Left cardiac atrium (tissue), 4 donors: ENCODE measurements at places on chromosomes 2 and 18.

DNA sequence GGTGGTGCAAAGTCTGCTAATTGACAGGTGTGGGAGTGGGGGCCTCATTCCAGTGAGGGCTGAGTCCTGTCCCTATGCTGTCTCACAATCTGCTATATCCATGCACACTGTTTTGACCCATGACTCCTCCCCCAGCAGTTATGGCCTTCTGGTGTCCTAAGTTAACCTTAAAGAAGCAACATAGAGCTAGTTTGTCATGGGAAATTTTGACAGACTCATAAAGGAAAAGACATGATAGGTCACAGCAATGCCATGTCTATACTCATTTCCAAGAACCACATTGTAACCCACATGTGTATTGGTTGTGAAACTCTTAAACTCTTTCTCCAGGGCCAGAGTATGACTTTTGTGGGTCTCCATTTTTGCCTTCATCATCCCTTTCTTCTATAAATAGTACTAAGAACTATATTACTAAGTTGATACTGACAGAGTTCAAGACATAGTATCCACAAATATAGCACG is 78.2 kb upstream of the SLC1A4 start:
- no peak for DNase-seq

DNA sequence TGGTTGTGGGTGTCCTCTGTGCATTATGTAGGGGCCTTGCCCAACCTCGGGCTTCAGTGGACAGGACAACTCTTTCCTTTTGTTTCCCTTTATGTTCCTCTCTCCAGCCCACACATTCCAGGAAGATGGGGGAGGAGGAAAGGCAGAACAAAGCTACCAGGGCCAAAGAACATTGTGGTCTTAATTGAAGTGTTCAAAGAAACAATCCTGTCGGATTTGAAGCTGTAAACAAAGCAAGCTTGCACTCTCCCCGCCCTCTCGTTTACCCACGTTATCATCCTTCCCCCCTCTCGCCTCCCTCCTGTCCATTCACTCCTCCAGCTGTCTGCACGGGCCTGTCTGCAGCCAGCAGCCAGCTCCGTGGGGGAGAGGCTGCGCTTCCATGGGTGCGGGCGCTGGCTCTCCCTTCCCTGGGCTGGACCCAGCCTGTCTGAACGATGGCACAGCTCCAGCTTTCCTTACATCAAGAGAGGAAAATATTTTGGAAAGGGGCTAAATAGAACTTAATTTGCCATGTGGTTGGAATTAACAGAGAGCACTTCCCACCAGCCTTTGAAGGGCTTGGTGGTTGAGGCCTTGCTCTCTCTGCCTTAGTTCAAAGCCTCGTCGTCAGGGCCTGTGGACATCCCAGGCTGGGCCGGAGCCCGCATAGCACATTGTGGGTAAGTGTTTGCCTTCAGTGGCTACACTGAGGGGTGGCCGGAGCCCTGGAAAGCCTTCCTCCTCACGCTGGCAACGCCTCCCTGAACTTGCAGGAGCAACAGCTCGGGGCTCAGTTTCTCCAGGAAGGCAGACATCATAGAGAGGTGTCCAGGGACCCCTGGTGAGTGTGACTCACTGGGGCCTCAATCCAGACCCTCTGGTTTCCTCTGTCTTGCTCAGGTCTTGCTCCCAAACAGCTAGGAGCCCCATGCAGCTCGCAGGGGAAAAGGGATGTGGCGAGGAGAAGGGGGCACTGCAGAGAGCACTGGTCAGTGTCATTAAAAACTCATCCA is 60.6 kb upstream of the HS6ST1 start:
- DNase-seq, result peak; percentile 59

- no peak for DNase-seq
Measured at GRCh38 chr2:207813942-207814341, 44.2 kb upstream of the FZD5 start.

DNA sequence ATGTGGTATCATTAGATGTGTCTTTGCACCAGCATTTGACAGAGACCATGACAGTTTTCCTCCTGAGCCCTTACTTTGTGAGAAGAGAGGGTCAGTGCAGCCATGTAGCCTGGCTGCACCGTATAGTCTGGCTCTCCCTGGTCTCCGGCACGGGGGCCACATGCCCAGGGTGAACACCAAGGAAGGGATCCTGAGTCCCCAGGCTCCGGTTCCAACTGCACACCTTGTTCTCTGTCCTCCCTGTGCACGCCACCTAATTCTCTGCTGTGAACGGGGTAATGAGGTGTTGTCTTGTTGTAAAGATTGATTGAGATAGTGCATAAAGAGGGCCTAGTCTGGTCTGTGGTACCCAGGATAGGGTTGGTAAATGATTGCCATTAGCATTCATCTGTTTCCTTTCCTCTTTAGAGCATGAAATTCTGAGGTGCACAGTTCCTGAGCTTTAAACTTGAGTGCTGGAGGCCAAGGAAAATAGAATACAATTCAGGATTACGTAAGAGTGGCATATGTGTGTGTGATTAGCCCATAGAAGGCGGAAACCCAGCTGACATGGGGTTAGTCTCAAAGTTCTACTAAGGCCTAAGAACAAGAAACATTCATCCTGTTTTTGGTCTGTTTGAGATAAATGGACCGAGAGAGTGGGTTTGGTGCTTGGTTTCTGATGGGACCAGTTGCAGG is 55.5 kb downstream of the NCK2 start:
- DNase-seq, result no peak

GRCh38 chr2:191832668-191833067 is 14.2 kb downstream of the CAVIN2 start:
- DNase-seq, result no peak

DNA sequence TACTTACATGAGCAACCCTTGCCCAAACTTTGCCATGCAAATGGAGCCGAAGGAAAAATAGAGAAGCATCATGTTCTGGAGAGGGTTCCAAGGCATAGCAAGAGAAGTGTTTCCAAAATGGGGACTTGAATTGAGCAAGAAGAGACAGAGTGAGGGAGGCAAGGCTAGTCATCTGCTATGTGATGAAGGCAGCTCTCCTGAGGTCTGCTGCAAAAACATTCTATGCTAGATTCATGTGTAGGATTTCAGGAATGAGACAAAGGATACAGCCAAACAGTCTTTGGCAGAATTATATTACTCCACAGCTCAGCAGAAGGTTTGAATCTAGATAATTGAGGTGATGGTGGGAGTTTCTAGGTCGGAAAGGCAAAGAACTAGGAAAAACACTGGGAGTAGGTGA is 24.1 kb upstream of the MRPL19 start:
- no peak for DNase-seq

DNA sequence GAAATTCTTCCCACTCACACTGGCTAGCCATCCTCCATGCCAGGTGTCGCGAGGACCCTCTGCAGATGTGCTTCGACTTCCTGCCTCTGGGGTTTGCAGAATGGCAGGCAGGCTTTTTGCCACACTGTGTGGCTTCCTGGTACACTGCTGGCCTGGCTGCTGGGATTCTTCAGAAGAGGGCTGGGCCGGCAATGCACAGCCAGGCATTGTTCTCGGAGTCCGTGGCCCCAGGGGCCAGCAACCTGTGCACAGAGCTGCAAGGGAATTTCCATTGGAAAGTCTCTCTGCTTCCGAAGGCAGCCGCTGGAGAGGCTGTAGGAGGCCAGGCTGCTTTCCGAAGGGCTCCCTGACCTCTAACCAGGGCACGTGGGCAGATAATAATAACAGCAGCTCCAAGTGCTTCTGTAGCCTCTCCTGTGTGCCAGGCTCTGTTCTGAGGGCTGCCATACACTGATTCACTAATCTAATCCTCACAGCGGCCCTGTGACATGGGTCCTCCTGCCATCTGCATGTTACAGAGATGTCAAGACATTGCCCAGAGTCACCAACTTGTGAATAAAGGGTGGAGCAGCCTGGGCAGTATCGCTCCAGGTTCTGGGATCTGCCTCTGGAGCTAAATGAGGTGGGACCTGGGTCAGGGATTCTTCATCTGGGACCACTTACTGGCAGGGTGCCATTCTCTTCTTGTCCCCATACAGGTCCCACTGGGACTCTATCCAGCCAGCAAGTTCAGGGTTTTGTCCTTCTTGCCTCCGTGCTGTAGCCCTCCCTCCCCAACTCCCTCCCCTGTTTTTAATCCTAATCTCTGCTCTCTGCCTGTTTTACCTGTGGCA is 5.0 kb downstream of the LDLRAD4 start:
- peak; percentile 67 for DNase-seq

- no peak for DNase-seq
Measured at GRCh38 chr2:216392945-216393840, 19.1 kb upstream of the SMARCAL1 start.

DNA sequence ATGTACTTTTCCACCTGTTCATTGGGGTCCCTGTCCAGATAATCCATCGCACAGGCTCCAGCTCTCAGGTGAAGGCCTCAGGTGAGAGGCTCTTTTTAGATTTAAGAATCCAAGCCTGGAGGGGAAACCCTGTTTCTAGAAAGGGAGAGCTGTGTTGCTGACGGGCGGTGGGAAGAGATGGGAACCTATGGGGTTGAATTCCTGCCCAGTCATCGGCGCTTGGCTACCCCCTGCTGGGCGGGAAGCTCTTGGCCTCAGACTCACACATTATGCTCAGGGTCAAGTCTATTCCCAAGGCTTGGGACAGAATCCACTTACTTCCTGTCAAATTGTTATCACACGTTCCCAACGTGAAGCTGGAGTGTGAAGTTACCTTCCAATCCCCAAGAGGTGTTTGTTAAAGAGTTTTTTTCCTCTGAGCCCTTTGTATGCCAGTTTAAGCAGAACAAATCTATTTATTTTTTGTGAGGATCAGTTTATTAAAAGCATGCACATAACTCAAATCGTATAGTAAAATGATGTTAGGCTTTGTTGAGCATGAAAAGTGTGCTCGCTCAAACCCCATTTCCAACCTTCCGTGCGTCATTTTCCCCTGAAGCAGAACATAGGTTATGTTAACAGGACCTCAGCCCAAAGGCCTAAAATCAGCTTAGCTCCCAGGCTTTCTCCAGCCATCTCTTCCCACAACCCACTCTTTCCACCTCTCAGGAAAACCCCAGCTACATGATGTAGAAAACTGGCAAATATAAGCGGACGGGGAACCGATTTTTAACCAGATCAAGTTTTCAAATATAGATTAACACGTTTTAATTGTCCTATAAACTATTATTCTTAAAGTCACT is 181.7 kb upstream of the ETAA1 start:
- no peak for DNase-seq

DNA sequence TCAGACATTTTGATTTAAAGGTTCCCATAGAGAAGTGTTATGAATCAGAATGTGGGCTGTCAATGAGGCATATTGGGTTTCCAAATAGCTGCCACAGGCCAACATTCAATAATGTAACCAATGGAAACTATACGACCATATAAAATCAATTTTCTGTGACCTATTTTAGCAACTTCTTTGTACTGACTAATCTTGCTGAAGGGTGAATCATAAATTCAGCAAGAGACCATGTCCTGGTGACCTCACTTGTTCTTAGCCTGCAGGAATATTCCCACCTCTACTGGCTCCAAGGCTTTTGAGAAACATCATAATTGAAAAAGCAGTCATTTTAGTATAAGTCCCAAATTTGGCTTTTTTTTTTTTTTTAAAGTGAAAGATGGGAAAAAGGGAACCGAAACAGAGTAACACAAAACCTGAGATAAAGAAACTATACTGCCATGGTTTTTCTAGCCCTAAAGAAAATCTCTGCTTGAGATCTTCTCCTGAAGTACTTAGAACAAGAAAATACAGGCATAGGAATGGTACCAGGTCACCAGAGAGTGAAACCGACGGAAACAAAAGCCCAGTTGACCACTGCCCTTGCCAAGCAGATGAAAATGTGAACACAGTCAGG is 32.1 kb downstream of the PLEKHM3 start:
- no peak for DNase-seq

- no peak for DNase-seq
Measured at GRCh38 chr18:22932885-22933205, 283 bp upstream of the RBBP8 start.

DNA sequence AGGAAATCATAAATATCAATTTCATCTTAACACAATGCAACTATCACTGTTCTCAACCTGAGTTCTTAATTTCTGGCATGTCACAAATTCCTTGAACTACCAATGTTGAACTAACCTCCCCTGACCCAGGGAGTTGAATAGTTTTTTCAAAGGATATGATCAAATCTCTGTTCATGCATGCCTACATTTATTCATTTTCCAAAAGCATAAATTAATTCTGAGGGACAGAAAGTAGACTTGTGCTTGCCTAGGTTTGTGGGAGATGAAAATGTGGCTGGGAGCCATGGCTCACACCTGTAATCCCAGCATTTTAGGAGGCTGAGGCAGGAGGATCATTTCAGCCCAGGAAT is 175.7 kb downstream of the TGIF1 start:
- DNase-seq, result no peak

DNA sequence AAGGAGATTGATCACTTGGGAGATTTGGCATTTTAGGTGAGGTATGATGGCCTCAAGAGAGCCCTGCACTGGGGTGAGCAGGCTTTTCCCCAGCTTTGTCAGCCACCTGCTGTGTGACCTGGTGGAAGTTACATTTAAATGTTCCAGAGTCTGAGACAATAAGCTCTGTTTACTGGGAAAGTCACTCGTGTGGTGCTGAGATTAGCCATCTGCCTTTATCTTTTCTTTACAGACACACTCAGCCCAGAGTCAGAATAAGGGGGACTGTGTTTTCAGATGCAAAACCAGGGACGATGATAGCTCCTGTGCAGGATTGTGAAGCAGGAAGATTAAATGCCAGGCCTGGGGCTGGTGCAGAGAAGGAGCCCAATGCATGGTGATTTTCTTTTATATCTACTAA is 47.9 kb downstream of the SH3RF3 start:
- no peak for DNase-seq

DNA sequence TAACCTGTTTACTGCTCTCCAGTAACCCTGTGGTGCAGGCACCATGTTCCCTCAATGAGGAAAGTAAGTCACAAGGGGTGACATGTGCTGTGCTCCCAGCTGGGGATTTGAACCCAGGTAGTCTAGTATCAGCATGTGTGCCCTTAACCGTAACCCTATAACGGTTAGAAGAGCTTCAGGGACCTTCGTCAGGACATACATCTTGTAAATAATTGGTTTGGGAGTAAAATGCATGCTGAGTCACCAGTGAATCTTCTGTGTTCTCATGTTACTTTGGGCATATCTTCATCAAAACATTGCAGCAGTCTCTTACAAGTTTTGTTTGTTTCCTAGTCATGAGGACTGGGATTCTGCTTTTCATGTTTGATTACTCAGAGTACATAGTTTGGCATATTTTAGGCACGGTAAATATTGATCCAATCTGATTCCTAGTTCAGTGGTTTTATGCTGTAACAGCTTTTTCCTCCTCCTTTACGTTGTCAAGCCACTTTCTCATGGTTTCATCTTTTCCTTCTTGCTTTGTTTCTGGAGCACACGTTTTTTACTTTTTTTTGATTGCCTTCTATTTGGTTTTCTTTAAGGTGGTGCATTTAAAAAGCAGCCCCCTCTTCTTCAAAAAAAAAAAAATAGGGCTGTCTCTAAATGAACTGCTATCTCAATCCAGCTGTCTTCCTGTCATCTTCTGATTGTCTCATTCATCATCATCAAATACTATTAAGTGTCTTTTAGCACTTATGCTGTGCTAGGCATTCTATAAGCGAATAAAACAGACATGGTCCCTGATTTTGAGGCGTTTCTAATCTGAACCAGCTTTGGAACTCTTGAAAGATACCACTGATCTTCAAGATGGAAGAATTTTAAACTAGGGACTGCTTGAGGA is 50.4 kb downstream of the CLIP4 start:
- DNase-seq, result no peak
